ENCODE measurements at places on chromosomes 5 and 9.

DNA sequence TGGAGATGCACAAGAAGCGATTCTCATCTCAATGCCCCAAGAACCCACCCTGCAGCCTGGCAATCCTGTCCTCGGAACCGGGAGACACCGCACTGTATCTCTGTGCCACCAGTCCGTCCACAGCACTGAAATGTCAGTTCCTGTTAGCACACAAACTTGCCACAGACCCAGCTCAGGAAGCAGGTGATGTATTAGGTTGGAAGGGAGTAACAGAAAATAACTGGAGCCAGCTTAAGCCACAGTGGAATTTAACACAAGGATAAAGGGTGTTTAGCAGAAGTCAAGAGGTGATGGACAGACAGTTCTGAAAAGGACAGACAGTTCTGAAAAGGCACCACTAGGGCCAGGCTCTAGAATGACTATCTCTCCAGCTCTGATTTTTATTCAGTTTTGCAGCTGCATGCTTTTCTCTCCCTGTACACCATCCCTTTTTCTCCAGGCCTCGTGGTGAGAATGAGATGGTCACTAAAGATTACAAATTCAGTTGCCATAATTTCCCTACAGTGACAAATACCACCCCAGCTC is 114.4 kb downstream of the ANKRD18B start:
- DNase-seq: no peak

DNA sequence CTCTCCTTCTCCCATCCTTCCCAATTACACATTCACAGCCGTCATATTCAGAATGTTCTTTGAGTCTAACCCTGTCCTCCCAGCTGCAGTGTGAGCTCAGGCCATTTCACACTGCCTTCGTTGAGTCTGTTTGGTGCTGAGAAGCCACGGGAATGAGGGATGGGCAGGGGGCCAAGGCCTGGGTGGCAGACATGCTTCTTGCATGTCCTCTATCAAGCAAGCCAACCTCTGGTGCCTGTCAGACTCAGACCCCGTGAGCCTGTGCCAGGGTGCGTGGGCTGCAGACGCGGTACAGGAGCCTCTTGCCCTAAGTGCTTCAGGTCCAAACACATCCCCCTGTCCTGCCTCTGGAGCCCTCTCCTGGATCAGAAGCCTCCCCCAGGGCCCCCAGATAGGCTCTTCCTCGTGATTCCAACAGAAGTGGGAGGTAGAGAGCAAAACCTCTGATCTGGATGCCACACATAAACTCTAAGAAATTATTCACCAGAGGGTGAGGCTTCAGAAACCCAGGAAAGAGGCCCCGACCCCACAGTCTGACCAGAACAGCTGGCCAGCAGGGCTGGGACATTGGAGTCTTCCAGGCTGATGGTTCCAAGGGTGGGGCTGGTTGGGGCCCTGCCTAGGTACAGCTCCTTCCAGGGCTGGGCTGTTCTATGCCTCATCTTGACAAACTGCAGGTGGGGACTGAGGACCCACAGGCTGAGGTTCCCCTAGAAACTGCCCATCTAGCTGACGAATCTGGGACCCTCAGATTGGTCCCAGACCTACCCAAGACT is 46.7 kb upstream of the CDKN2AIPNL start:
- DNase-seq: no peak

- no peak for DNase-seq
These were observed 465.4 kb downstream of the DMRT2 start for GRCh38 chr9:1515557-1515956.

DNA sequence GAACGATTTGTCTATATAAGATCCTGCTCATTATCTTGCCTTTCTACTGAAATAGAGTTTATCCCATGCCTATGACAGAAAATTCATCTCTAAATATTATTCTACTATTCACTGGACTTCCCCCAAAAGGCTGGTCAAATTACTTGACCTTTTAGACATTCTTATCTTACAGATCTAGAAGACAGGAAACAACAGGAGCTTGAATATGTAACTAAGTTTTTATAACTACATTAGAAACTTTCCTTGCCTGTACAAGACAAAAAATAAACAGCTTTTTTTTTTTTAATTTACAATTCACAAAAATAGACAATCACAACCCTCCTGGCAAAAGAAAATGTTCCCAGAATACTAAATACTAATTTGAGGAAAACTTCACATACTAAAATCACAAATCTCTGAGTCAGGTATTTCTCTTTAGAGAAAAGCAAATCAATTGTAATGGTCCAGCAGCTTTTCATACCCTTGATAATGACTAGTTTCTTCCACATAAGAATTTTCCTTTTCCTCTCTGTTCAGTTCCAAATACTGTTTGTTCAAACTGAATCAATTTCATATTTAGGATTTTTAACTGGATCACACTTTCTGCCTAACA is 68.6 kb downstream of the MLLT3 start:
- DNase-seq: no peak

DNA sequence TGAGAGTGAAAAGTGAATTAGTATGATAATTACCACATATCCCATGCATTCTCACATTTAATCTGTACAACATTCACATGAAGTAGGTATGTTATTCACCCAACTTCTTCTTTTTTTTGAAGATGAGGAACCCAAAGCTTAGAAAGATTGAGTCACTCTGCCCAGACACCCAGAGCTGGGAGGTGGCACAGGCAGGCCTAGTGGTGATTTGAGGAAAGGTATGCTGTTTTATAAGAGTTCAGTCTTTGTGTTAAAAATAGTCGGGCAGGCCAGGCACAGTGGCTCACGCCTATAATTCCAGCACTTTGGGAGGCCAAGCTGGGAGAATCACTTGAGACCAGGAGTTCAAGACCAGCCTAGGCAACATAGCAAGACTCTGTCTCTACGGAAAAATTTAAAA is 285.3 kb downstream of the NR3C1 start:
- no peak for DNase-seq

All from stimulated activated CD8-positive, alpha-beta memory T cell treated with anti-CD3 and anti-CD28 coated beads, Interleukin-4, amount 100 ng/mL, for 4 hours (primary cell).